Caudate nucleus (tissue), 63 donors: ENCODE measurements at places on chromosomes 7 and 10.

DNA sequence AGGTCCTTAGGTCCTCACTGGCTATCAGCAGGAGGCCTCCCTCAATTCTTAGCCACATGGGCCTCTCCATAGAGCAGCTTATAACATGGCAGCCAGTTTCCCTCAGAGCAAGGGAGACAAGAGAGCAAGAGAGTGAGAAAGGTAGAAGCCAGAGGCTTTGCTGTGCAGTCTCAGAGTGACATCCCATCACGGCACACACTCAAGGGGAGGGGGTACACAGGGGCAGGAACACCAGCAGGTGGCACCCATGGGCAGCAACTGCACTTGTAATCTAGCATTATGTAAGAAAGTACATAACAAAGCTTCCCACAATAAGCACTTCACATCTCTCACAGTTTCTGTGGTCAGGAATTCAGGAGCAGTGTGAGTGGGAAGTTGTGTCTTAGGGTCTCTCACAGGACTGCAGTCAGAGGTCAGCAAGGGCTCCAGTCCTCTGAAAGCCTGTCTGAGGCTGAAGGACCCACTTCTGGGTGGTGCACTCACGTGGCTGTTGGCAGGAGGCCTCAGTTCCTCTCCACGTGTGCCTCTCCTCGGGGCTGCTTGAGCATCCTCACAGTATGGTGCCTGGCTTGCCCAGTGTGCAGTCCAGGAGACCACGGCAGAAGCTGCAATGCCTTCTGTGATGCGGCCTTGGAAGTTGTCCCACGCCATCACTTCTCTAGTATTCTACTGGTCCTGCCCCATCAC, 159.4 kb downstream of the OAT start:
- no peak for DNase-seq

- peak; percentile 25 for DNase-seq
These were observed 240.1 kb downstream of the ELMO1 start for GRCh38 chr7:37208528-37208927.

GRCh38 chr7:106617860-106618259, 43.1 kb downstream of the CCDC71L start:
- DNase-seq = no peak

- DNase-seq = no peak
These were observed 835 bp upstream of the DGKI start for GRCh38 chr7:137847568-137848050.

- DNase-seq = no peak
These were observed 16.1 kb upstream of the SYPL1 start for GRCh38 chr7:106127984-106128780.

- DNase-seq = no peak
These were observed 83.1 kb downstream of the CHCHD3 start for GRCh38 chr7:132998763-132999162.

GRCh38 chr10:51168086-51168815, 94.0 kb downstream of the PRKG1 start:
- DNase-seq = no peak

- DNase-seq = no peak
These were observed 77.5 kb upstream of the CUX1 start for GRCh38 chr7:101739775-101740398.

DNA sequence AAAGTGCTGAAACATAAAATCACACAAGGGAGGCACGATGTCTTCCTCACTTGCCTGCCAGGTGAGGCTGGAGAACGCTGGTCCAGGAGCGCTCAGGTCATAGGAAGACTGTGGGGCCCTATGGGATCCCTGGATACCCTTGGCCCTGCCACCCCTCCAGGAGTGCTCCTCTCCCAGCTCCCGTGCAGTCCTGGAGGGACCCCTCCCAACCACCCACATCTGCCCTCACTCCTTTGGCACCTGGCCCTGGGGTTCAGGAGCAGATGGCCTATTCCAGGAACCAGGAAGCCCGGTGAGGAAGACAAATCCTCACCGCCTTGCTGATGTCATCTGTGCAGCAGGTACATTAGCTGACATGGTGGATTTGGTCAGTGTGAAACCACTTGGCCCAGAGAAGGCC, 3.7 kb upstream of the CXCL12 start:
- DNase-seq = no peak

- no peak for DNase-seq
These were observed 57.5 kb downstream of the MDFIC start for GRCh38 chr7:114979388-114979787.

DNA sequence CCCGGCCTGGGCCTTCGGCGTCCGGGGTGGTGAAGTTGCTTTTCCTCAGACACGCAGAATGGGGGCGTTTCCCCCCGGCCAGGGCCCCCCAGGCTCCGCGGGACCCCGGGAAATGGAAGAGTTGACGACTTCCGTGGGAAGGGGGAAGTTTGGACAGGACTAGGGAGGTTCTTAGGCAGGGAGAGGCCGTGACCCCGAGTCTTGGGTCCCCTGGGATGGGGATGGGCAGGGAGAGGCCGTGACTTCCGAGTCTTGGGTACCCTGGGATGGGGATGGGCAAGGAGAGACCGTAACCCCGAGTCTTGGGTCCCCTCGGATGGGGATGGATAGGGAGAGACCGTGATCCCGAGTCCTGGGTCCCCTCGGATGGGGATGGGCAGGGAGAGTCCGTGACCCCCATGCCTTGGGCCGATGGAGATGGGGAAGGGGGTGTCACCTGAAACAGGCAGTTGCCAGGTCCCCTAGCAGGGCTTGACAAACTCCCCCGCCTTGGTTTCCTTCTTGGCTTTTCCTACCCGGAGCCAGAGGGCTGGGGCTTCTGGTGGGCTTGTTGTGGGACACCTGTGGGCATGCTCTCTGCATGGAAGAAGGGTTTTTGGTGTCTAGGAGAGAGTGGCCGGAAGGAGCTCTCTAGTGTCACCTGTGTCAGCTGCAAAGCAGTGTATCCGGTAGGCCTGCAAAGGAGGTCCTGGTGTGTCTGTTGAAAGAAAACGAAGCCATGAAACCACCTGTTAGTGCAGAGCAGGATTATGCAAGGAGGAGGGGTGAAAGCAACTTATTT, 1.1 kb downstream of the TRRAP start:
- DNase-seq = no peak

- no peak for DNase-seq
These were observed 103.9 kb downstream of the GATA3 start for GRCh38 chr10:8158193-8159071.

GRCh38 chr7:2151801-2152612, 80.7 kb downstream of the MAD1L1 start:
- DNase-seq = no peak

- DNase-seq = no peak
These were observed 86.7 kb downstream of the VSTM4 start for GRCh38 chr10:49028639-49029038.

DNA sequence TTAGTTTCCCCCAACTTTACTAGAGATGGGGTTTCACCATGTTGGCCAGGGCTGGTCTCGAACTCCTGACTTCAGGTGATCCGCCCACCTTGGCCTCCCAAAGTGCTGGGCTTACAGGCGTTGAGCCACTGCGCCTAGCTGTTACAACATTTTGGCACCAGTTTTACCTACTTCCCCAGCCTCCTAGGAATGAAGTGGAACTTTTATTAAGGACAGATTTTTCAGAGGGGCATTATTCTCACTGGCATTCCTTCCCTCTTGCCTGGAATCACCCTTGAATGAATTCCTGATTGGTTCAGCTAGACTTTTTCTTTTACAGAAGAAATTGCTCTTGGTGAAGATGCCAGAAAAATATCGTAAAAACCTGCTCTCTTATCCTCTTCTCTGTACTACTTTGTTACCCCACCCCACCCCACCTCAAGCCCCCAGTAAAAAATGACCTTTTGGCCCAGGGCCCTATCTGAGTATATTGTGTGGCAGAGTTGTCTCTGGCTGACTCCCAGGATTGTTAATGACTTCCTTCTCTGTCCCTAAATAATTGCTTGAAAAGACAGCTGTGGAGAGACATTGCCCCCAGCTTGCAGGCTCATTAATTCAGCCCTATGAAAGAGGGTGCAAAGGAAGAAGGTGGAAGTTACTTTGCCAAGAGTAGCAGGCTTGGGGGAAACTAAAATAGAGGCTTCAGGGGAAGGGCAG, 189.6 kb downstream of the AUTS2 start:
- DNase-seq = no peak

GRCh38 chr10:118832241-118832651, 77.5 kb upstream of the CACUL1 start:
- no peak for DNase-seq

DNA sequence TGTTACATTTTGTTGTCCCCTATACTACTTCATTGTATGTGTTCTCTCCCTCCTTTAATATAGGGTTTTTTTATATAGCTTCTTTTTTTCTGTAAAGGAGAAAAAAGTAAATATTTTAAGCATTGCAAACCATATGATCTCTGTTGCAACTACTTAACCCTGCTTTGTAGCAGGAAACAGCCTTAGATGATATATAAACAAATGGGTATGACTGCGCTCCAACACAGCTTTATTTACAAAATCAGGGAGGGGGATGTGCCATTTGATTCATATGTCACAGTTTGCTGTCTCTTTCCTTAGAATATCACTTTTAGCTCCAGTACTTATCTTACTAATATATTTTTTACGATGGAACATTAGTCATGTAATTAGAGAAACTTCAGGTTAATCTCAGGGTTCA, 155.2 kb upstream of the GNAI1 start:
- DNase-seq = no peak

DNA sequence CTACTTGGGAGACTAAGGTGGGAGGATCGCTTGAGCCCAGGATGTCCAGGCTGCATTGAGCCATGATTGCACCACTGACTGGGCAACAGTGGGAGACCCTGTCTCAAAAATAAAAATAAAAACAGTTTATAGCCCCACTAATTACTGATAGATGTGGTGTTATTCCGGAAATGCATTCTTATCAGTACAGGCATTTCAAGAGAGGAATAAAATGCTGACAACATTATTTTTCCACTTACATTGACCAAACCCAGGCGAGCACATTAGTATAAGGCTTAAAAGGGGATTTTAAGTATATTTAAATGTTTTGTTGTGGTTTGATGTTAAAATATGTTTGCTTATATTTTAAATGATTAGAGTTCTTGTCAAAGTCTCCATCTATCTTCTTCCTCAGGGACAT, 359.5 kb downstream of the PLXDC2 start:
- no peak for DNase-seq

GRCh38 chr10:8616166-8616565, 561.7 kb downstream of the GATA3 start:
- no peak for DNase-seq

GRCh38 chr7:159013825-159014289, 130.8 kb downstream of the VIPR2 start:
- no peak for DNase-seq

DNA sequence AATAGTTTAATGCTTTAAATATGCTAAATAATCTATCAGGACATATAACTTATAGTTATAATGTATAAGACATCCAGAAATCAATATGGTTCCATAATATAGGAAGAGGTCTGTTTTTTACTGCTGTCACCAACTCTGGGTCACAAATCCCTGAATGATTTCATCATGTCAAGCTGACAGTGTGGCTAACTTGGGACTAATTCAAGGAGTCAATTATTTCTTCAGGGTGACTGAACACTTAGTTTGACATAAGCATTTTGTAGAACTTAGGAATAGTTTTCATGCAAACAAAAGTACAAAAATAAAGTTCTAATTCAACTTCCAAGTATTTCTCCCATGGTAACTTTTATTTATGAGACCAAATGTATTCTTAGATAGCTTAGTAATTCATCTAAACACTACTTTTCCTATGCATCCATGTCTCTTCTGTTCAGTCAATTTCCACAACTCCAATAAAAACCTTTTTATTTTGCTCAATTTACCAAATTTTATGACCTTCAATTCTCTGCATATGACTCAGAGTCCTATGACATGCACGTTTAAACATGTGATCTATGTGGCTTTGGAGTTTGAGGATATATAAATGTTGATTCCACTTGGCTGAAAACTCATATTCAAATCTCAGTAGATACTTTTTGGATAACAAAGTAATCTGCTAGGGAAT, 40.3 kb upstream of the GNAT3 start:
- no peak for DNase-seq

DNA sequence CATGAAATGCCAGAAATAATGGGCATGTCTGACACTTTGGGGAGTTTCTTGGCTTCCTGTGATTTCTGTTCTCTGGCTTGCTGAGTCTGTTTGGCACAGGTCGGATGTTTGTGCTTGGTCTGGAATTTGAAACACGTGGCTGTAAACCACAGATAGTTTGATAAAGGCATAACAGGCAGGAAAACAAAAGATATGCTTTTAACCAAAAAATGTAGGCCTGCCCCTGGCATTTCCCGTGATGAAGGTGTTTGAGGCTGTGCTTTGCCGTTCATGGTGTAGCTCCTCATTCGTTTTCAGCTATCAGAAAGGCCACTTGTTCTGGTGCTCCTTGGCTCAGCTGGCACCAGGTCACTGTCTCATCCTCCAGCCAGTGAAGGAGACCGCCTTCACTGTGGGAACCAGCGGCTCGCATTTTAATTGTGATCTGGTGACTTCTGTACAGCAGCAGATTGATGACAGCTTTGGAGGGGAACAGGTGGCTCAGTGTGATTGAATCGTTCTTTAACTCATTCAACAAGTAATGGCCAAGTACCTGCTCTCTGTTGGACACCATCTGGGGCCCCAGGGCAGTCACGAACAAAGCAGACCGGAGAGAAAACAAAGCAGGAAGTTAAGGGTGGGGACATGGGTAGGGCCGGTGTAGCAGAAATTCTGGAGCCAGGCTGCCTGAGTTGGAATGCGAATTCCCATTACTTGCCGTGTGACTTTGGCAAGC, 111.5 kb downstream of the CCNY start:
- DNase-seq = no peak

DNA sequence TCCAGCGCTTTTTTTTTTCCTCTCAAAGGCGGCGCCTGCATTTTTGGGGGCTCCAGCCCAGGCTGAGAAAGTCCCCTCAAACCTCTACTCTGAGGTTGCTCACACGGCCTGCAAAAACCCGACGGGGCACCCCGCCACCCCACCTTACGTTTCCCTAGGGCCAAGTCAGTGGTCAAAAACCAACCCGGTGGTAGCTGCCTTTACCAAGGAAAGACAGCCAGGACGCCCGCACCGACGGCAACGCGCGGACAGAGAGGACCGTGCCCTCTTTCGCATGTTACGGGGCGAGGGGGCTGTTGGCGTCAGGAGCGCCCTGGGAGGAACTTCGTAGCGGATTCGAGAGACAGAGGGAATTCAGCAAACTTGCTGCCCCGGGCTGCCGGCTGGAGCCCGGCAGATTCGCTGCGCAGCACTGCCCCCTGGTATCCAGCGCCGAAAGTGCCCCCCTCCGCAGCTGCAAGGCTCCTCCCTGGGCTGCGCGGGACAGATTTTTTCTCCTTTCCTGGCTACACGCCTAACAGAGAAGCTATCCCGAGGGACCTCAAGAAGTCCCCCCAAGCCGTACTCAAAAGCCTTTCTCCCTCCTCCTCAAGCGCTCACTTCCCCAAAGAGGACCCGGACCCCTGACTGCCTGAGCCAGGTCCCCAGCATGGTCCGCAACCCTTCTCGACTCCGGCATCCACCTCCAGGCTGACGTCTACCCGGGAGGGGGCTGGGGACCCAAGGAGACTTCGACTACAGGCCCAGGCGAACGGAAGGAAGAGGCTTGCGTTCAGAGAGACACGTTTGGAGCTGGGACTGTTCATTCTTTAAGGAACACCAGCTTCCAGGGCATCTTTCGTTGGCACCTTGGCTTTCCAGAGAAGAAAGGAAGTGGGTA, 27.7 kb upstream of the VAX1 start:
- DNase-seq = peak; percentile 59
